ENCODE measurements at places on chromosomes 13 and 19.

GRCh38 chr13:79966059-79966458 lies 374.9 kb downstream of the SPRY2 start:
- DNase-seq: no peak

DNA sequence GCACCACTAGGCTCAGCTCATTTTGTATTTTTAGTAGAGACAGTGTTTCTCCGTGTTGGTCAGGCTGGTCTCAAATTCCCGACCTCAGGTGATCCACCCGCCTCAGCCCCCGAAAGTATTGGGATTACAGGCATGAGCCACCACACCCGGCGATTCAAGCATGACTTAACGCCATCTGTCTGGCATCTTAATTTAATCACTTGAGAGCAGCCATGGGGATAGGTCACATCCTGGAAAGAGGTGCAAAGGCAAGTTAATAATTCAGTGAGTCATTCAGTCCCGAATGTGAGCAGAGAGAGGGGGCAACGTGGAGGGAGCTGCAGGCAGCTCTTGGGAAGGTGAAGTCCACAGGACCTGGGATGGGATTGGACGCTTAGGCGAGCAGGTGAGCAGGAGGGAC lies 31.7 kb upstream of the USP29 start:
- no peak for DNase-seq

- peak; percentile 80 for DNase-seq
Observed at GRCh38 chr19:13794398-13794756, 866 bp upstream of the ZSWIM4 start.

- no peak for DNase-seq
Observed at GRCh38 chr13:45162194-45162593, 38.7 kb downstream of the KCTD4 start.

- peak; percentile 59 for DNase-seq
Observed at GRCh38 chr19:16223746-16224145, 26.0 kb downstream of the AP1M1 start.

DNA sequence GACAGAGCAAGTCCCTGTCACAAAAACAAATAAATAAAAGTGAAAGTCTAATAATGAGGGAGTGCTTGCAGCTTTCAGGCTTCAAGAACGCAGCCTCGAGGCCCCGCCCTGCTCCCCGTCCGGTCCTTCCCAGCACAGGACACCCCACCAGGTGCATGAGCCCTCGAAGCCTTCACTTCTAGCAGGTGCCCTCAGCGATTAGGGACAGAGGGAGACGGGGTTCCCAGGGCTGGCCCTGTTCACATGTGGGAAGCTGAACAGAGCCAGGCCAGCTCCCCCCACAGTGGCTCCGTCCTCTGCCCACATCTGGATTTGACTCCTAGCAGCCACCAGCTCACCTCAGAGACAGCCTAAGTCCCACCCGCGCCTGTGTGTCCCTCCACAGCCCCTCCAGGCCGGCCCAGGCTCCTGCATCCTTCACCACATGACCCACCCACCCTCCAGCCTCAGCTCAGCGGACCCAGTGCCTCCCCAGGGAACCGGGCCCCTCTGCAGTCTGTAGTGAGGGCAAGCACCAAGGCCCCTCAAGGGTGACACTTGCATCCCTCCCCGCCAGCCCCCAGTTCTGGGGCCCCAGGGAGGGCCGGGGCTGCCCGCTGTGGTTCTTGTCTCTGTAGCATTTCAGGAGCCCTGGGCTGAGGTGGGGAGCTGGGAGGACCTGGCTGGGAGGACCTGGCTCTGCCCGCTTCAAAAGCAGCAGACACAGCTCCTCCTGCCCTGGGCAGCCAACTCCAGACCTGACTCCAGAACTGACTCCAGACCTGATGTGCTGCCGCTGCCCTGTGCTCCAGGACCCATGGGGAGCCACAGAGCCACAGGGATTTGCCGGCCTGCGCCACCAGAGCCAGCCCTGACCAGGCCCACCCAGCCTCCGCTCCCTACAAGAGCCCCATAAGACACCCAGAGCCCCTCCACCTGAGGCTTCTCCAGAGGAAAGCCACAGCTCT lies 27.2 kb downstream of the GPX4 start:
- DNase-seq: no peak

GRCh38 chr19:46603752-46604231 lies 2.7 kb downstream of the CALM3 start:
- no peak for DNase-seq

- no peak for DNase-seq
Observed at GRCh38 chr13:100887729-100888151, 213.1 kb upstream of the TMTC4 start.

- DNase-seq: no peak
Observed at GRCh38 chr13:39510316-39510695, 92.7 kb downstream of the LHFPL6 start.

- DNase-seq: no peak
Observed at GRCh38 chr19:38763795-38764220, 9.5 kb downstream of the LGALS7 start.

- DNase-seq: no peak
Observed at GRCh38 chr13:52846567-52847321, 1.7 kb downstream of the PCDH8 start.

- DNase-seq: no peak
Observed at GRCh38 chr13:80473695-80474094, 132.8 kb upstream of the SPRY2 start.

- DNase-seq: no peak
Observed at GRCh38 chr13:32228330-32229041, 86.7 kb downstream of the ZAR1L start.

GRCh38 chr13:79918620-79919019 lies 422.3 kb downstream of the SPRY2 start:
- DNase-seq: no peak
